ENCODE measurements at places on chromosomes 1 and 21.

- no peak for DNase-seq
Observed at GRCh38 chr21:38476385-38476784, 21.9 kb downstream of the ERG start.

GRCh38 chr1:26408604-26409003 lies 2.0 kb upstream of the LIN28A start:
- peak; percentile 64 for DNase-seq

DNA sequence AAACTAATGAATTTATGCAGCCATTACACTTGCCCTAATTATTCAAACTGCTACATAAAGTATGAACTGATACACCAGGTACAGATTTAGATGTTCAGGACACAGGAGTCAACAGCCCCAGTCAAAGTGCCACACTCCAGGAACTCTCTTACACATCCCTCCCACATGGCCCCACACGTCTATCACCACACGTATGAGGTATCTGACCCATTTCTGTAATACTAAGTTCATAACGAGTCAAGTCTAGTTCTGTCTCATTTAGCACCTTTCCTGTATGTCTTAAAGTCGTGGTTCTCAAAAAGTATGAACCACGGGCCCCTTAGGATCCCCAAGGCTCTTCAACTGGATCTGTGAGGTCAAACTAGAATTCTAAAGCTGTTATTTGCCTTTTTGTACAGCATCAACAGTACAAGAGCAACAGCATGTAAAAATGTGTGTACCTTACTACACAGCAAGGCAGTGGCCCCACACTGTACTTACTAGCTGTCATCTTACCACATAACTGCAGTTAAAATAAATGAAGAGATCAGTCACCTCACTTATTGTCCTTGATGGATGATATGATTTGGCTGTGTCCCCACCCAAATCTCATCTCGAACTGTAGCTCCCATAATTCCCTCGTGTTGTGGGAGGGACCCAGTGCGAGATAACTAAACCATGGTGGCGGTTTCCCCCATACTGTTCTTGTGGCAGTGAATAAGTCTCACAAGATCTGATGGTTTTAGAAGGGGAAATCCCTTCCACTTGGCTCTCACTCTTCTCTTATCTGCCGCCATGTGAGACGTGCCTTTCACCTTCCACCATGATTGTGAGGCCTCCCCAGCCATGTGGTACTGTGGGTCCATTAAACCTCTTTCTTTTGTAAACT lies 42.6 kb downstream of the SIPA1L2 start:
- DNase-seq, result no peak

- DNase-seq, result no peak
Observed at GRCh38 chr1:227994632-227995300, 12.0 kb upstream of the WNT3A start.

DNA sequence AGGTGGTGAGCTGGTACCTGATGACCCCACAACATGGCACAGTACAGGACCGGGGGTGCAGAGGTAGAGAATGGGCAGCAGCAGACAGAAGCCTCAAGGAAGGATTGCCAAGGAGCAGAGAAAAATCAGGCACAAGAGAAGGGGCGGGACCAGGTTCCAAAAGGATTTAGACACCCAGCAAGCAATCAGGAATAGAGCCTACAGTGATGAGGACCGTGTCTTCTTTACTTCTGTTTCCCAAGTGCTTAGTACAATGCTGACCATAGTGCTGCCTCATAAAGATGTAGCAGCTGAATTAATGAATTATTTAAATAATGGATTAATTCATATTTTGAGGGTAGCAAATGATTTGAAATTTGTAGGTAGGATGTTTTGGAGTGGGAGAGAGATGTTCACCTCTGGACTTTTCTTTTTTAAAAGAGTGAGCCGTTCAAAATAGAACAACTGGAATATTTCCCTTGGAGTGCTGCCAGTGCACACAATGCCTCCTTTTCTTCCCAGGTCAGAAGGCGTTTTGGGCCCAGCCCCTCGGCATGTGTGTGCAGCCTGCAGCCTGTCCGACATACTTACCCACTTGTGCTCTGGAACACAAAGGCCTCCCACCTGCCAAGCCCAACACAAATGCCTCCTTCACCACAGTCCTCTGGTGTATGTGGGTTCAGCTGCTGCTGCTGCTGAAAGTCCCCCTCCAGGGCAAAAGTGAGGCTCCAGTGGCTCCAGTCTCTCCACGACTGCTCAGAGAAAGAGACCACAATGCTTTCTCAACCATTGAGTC lies 19.6 kb downstream of the KANK4 start:
- no peak for DNase-seq

DNA sequence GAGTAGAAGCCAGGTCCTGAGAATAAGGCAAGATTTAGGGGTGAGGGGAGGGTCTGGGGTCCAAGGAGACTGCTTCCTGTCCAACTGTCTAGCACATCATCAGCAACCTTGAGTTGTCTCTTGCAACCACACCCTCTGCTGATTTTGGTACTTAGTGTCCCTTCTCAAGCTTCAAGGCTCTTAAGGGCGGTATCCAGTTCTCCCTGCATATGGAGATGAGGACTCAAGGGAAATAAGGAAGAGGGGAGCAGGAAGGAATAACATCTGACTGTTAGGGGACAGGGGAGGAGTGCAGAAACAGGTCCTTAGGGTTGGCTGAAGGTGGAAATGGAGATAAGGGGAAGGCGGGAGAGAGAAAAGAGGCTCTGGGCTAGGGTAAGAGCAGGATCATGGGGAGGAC lies 12.3 kb downstream of the MYOG start:
- DNase-seq, result no peak

DNA sequence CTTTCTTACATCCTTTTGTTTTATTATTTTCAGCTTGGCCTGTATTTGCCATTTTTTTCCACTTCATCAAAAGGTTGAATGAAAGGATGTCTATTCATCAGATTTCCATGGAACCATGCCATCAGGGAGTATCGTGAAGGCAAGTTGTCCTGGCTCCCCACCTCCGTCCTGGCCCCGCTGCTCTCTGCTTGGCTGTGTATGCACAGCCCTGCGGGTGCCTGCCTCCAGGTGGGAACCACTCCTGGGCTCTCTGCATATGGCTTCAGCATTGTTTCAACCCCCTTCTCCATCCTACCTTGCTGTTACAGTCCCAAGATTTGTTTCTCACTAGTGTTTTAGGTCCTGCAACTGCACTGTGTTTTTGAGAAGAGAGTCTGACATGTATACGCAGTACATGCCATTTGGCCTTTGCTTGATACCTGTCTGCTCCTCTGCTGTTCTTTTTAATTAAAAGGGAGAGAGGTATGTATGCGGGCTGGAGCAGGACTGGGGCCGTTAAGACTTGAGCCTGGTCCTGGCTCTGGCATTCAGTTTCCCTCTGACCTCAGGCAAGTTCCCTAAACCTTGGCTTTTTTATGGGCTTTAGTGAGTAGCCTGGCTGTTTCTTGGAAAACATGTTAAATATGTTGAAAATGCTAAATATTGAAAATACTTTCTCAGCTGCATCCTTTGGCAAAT lies 69.9 kb upstream of the GCLM start:
- no peak for DNase-seq

- peak; percentile 33 for DNase-seq
Observed at GRCh38 chr1:167651161-167651693, 21.2 kb downstream of the RCSD1 start.

DNA sequence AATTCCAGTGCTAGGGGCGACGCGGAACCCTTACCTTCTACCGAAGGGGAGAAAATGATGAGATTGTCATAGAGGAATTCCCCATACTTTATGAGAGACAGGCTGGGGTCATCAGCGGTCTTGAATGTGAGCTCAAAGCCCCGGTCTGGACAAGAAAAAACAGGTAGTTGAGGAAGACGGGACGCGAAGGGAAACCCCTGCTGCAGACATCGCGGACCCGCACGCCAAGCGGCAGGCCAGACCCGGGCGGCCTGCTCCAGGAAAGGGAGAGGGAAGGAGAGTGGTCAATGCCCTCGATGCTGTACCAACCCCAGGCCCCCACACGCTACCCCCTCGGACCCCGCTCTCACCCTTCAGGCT lies 342 bp downstream of the DDOST start:
- DNase-seq, result no peak

- no peak for DNase-seq
Observed at GRCh38 chr1:186465946-186466345, 5.0 kb upstream of the PDC start.

GRCh38 chr1:191255354-191256054 lies 777.8 kb upstream of the BRINP3 start:
- no peak for DNase-seq

GRCh38 chr1:46615735-46616134 lies 876 bp downstream of the MOB3C start:
- DNase-seq, result peak; percentile 12

DNA sequence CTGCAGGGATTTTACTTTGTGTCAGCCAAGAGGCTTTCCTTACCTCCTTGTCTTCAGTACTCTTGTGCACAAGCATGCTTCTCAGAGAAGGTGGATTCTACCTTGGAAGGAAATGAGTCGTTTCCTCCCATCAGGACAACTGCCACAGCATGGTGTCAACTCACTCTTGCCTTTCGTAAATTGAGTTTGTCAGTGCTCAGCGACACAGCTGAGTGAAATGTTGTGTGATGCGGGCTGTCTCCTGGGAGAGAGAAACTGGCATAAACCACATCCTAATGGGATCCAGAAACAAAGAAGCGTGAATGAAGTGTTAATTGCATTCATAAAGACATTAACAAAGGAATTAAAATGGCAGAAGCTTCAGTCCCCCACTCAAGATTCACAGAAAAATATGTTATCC lies 51.5 kb upstream of the SLC22A15 start:
- DNase-seq, result no peak

DNA sequence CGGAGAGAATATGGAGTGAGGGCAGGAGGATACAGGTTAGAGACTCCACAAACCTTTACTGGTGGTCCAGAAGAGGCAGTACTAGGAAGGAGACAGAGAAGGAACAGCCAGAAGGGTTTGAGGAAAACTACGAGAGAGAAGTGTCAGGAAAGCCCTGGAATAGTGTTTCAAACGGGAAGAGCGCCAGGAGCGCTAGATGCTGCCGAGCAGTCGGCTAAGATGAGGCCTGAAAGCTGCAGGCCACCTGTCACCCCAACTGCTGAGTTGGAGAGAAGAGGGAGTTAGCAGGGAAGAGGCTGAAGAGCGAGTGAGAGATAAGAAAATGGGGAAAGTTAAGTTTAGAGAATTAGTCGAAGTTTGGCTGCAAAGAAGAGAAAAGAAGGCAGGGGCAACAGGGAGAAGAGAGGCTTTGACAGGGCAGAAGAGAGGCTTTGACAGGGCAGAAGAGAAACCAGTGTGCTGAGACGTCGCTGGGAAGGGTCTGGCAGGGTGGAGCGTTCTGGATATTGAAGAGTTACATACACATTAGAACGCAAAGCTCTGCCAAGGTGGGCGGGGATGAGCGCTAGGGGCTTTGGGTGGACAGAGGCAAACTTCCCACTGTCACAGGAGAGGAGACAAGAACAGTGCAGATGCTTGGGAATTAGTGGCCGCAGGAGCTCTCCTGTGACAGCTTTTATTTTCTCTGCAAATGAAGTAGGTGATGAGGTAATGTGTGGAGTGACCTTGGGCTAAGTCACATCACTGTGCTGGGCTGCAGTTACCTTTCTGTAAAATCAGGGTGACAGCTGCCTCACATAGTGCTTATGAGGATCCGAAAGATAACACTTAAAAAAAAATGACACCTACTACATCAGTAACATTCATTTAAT lies 31.2 kb downstream of the PCSK9 start:
- DNase-seq, result no peak

GRCh38 chr1:58584082-58584895 lies 7.2 kb upstream of the TACSTD2 start:
- no peak for DNase-seq

DNA sequence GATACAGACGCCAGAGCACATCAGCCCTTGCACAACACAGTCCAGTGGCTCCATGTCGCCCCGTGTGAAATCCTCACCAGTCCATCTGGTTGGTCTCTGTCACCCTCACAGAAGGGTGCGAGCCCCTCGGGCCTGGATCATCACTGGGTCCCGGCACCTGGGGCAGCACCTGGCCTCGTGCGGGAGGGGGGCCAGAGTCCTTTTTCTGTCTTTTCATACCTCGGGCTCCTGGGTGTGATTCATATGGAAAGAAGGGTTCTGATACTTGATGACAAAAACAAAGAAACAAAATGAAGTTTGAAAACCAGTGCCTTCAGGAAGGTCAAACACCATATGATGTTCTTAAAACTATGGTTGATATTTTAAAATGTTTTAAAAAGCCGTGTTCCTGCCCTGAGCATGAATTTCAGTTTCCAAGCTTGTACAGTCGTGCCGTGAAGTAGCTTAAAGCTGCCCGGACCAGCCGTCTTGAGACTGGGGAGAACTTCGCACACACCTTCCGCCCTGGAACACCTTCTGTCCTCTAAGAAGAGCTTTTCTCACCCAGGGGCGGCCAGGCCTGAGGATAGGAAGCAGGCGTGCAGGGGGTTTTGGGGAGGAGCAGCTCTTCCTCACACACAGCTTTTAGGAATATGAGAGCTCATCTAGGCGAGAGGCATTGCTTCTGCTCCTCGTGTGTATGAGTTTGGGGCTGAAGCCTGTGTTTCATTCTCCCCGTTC lies 35.2 kb downstream of the SLC37A1 start:
- no peak for DNase-seq

DNA sequence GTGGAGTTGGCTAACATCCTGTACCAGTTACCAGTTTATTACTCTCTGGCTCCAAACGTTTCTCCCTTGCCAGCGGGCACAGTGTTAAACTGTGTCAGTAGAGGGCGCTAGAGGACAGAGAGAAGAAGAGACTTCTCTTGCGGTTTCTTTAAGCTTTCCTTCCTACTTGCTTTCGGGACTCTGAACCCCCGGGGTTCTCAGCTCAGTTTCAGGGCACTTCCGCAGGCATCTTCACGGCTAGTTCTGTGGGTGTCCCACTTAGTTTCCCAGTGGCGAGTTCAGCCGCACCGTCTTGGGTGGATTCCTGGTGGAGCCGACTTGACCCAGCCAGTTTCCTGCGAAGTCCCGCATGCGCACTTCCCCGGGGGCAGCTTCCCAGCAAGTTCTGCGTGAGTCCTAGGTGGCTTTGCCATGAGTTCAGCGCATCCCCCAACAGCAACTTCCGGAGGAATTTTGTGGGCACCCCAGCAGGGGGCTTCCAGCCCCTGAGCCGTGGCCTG lies 37.9 kb upstream of the BTG2 start:
- DNase-seq, result peak; percentile 90

DNA sequence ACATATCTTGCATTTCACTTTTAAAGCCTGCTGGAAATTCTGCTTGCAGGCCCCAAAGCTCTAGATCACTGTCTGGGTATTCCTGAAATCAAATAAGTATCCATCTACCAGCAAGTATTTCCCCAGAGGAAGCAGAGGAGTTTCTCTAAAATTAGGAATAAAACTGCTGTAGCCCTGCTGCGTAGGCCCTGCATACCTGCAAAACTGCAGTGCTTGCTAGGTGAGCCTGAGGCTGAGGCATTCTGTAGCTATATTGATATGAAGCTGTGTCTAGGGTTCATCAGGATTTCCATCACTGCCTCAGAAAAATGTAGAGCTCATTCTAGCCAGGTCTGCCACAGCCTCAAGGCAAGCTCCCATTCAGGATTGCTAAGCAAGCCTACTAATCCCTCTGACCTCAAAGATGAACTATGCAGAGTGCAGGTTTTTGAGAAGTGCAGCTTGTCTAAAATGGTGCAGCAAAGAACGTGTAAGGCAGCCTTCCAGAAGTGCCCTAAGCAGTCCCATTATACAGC lies 28.7 kb downstream of the NPHS2 start:
- no peak for DNase-seq

- no peak for DNase-seq
Observed at GRCh38 chr21:17738176-17738953, 80.8 kb downstream of the C21orf91 start.
